ENCODE measurements at places on chromosomes 16 and 17. TPM values are rescaled to one million over a fixed set of nuclear protein-coding genes. Genes with fewer than 3 reads are reported as not detected.

Gene AGRP
- total RNA-seq, result not detected

Gene NOXO1
- not detected for total RNA-seq

Gene SLC16A6
- total RNA-seq, result 0.43 TPM

Gene ADAMTS18
- not detected for total RNA-seq

Gene CYGB
- 1.4 TPM for total RNA-seq

All from A549 treated with ZK216348 at 1 μM for 4 hours (cell line).